ENCODE measurements at places on chromosomes 3 and 15. TPM values are rescaled to one million over a fixed set of nuclear protein-coding genes. Genes with fewer than 3 reads are reported as not detected.

DNA sequence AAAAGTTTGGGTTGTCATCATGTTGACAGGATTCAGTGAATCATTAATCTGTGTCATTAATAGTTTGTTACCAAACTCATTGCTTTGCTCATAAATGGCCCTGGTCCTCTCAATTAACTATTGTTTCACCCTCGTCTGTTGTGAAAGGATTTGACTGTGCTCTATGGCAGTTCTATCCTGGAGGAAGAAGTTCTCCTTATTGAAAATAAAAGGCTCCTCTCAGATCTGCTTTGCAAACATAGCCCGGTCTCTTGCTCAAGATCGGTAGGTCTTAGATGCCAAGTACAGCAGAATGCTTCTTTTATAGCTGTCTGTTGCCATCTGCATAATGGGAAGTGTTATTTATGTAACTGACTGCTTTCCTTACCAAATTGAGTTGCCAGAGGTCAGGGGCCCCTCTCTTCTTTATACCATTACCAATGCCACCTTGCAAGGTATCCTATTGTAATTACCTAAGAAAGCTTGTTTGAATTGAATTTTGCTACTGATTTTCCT, 146.5 kb downstream of the EBLN2 start:
- no peaks in the 10 kb centered on the region for H3K4me1 ChIP-seq
- no peaks in the 10 kb centered on the region for H3K36me3 ChIP-seq
- DNase-seq: no peak
- no peaks in the 10 kb centered on the region for H3K27me3 ChIP-seq
- H3K4me3 ChIP-seq: no peak overlapping the region
- no peak overlapping the region for H3K27ac ChIP-seq

DNA sequence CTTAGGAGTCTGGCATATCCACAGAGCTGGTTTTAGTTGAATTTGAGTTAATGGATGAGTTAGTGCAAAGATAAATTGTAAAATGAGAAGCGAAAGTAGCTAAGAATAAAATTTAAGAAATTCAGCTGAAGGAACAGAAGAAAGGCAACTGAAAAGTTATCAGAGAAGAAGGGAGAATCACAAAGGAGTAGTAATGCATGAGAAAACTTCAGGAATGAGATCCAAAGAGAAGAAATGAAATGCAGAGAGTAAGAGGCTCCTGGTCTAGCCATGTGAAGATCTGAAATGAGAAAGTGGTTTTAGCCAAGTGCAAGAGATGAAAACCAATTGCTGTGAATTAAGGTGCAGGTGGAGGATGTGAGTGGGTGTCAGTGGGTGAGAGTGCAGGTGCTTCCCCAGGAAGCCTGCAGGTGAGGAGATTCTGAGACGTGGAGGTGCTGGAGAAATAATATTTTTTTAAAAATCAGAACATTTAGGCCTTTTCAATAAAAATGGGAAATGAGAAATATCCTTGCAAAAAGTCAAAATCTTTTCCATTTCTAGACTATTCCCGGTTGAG, 18.5 kb downstream of the KBTBD8 start:
- peaks cover 9% of the 10 kb centered on the region for H3K4me1 ChIP-seq
- H3K27me3 ChIP-seq: no peaks in the 10 kb centered on the region
- H3K4me3 ChIP-seq: no peak overlapping the region
- no peak for DNase-seq
- H3K27ac ChIP-seq: no peak overlapping the region

- no peak overlapping the region for H3K27ac ChIP-seq
- no peak for DNase-seq
- no peaks in the 10 kb centered on the region for H3K36me3 ChIP-seq
- H3K4me3 ChIP-seq: no peak overlapping the region
These were observed 95.8 kb downstream of the PPARG start for GRCh38 chr3:12384451-12385233.

Gene SNX22
- 1.6 TPM for total RNA-seq
